RKO (cell line): ENCODE measurements at places on chromosomes 11 and 22.

GRCh38 chr11:44943118-44943517 is 7.6 kb downstream of the TP53I11 start:
- no peak for DNase-seq

DNA sequence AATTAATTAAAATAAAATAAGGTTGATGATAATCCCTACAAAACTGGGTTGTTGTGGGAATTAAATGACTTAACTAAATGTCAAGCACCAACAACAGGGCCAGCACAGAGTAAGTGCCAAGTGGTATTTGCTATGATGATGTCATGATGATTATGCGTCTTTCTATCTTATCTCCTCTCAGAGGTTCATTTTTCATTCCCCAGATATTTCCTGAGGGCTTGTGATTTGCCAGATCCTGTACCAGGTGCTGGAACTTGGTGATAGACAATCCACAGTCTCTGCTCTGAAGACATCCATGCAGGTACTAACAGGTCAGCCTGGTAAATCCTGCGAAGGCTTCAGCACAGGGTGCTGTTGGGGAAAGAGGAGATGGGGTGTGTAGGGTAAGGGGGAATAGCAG is 8.1 kb upstream of the MYH9 start:
- DNase-seq: no peak

DNA sequence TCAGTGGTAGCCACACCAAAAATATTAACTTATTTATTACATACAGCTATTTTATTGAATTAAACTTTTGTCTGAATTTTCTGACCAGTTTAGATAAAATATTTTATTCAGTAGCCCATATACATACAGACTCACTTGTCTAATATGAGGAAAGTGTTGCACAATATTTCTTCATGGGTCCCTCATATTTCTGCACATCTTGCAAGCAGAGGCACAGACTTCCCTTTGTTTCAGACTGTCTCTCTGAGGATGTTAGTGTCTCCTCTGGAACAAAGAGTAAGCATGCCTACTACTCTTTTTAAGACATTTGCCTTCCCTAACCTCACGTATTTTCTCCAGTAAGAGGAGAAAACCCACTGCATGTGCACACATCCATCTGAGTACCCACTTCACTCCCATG is 81.2 kb downstream of the OR5AK2 start:
- no peak for DNase-seq

- DNase-seq: no peak
Observed at GRCh38 chr11:10317776-10318526, 13.1 kb downstream of the ADM start.

- DNase-seq: no peak
Observed at GRCh38 chr11:116421529-116422185, 351.1 kb downstream of the BUD13 start.

DNA sequence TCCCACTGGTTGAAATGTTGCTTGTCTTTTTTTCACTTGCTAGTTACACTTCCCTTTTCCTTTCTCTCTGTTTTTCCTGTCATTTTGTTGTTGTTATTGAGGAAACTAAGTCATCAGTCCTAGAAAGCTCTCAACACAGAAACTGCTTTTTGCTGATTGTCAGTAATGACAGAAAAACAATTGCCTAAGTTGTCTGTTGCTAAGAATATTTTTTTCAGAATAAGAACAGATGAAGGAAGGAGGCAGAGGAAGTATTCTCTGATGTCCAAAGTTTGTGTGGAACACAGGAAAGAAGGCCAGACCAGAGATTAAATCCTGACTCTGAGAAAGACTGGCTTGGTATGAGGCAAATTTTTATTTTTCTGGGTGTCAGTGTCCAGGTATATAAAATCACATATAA is 163.3 kb downstream of the CASP12 start:
- no peak for DNase-seq

DNA sequence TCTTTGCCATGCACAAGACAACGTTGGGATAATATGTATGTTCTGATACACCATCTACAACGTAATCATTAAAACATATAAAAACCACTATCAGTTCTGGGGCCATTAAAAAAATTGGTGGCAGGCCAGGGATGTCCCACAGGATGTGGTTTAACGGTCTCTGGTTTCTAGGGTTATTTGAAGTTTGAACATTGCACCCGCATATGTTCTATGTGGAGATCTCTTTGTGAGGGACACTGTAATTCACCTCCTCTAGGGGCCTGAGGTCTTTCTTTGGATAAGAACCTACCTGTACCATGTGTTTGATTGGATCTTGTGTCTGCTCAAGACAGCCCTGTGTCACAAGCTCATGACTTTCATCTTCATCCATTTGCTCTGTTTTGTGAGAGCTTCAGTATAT is 73.2 kb downstream of the GGTLC2 start:
- no peak for DNase-seq

- DNase-seq: no peak
Observed at GRCh38 chr11:36053862-36054261, 110.0 kb downstream of the LDLRAD3 start.

DNA sequence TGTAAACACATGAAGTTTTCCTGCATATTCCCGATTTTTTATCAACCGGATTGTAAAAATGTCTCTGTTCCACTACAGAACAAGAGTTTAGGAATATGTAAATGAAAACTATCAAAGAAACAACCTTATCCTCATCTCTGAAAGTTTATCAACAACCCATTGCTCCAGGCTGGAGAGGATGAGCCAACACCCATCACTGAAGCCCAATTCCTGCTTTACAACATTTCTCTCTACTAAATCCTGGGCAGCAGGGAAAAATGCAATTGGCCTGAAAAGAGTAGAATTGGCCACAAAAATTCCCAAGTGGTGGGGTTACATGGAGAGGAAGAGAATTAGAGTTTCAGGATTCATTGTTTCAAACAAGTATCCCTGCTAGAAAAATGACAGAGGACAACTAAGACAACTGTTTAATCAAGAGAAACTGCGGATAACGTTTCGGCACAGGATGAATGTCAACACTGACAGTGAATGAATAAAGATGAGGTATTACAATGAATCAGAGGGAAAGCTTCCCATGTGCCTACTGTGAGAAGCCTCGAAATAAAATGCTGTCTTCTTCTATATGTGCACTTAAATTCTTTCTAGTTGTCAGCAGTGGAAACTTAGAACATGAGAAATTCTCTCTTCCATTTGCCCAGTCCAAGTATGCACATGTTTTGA is 317.3 kb upstream of the ANO3 start:
- DNase-seq: no peak

DNA sequence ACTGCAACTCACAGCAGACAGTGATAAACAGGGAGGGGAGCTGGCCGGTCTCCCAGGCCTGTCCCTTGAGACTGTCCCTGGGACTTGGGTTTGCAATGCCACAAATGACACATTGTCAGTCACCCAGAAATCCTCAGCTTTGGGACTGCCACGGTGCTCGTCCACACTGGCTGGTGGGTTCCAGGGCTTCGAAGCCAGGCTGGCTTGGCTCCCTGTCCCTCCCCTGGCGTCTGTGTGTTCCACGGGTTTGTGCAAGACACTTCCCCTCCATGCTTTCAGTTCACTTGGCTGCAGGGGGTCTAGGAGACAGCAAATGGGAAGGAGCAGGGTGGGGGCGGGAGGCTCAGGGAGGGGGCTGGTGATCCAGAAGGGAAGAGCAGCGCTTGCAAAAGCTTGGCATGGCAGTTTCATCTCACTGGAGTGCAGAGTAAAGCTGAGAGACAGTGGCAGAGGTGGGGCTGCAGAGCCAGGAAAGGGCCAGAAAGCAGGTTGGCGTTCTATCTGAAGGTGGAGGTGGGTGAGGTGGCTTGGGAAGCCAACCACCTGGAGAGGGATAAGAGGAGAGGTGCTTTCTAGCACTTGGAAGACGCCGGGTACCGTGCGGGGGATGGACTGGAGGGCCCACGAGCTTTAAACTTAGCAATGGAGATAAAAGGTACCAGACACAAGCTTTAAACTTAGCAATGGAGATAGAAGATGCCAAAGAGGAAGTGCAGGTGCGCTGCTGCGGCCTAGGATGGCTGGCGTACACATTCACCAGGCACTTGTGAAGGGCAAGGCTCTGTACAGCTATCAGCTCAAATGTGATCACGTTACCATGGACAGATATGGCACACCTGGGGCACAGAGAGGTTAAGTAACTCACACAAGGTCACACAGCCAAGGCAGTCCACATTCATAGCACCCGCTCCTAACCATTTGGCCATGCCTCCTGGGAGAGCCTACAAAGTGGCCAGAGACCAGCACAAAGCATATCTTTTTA is 86.4 kb upstream of the SHISAL1 start:
- DNase-seq: no peak

GRCh38 chr11:80778432-80778831 is 1337.6 kb upstream of the TENM4 start:
- no peak for DNase-seq

GRCh38 chr11:47369676-47370075 is 8.7 kb downstream of the SPI1 start:
- DNase-seq: no peak

DNA sequence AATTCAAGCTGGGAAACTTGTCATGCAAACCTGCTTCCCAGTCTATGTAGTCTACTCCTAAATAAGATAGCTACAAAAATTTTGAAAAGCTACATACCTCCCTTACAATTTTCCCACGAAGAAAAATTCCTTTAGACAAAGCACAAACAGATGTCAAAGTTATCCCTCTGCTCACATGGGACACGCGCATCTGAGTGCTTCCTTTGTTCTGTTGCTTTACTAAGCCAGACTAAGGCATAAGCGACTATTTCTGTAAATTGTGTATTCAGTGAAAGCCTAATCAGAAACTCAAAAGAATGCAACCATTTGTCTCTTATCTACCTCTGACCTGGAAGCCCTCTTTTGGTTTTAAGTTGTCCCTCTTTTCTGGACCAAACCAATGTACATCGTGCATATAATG is 583.7 kb upstream of the B3GAT1 start:
- no peak for DNase-seq

DNA sequence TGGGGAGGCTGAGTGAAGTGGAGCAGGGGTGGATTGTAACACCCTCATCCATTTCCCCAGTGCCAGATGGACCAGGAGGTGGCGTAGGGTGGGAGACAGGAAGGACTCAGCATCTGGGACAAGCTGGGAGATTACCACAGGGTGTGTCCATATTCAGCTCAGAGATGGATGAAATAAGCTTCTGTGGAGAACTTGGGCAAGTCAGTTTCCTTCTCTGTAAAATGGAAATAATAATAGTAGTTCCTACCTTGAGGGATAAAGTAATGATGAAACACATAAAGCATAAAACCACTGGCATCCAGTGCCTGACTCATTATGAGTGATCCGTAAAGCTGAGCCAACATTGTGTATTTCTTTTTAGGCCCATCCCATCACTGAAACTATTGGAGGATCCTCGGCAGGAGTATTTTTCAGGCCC is 607 bp upstream of the ROBO4 start:
- DNase-seq: peak; percentile 91

DNA sequence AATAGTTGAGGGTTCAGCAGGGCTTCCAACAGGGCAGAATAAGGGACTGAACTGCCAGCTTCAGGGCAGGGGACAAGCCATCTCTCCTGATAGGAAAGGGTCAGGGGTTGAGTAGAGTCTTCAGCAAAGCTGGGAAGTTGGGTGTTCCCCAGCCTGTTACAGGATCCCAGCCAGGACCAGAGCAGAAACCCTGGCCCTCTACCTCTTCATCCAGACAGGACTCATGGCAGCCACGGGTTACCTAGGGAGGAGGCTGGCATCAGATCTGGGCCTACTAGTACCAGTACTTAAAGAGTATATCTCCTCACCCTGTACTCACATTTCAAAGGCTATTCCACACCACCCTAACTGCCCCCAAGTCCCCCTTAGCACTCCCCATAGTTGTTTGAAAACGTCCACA is 2.4 kb upstream of the TAF10 start:
- DNase-seq: no peak

GRCh38 chr11:125923012-125923579 is 18.8 kb downstream of the DDX25 start:
- DNase-seq: peak; percentile 76

GRCh38 chr11:36156817-36157519 is 132.3 kb downstream of the COMMD9 start:
- DNase-seq: no peak

- DNase-seq: no peak
Observed at GRCh38 chr11:132782102-132782501, 750.2 kb downstream of the OPCML start.
